ENCODE measurements at places on chromosomes 6 and 20.

DNA sequence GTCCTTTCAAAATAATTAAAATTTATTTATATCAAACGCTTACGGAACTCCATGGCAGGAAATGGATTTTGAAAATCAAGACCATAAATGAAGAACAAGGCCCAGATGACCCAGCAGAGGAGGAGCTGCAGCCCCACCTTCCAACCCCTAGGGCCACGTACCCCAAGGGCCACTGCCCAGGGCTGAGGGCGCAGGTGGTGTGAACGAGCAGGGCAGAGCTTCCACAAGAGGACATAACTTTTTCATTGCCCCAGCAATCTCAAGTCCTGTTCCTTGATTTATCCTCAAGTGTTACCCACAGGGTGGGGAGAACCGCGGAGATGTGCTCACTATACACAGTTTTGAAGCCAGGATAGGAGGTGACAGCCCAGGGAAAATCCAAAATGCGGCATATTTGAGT, 42.8 kb downstream of the PSMG4 start:
- DNase-seq = no peak

- no peak for DNase-seq
These were observed 59.4 kb downstream of the TRIM27 start for GRCh38 chr6:28864326-28864923.

DNA sequence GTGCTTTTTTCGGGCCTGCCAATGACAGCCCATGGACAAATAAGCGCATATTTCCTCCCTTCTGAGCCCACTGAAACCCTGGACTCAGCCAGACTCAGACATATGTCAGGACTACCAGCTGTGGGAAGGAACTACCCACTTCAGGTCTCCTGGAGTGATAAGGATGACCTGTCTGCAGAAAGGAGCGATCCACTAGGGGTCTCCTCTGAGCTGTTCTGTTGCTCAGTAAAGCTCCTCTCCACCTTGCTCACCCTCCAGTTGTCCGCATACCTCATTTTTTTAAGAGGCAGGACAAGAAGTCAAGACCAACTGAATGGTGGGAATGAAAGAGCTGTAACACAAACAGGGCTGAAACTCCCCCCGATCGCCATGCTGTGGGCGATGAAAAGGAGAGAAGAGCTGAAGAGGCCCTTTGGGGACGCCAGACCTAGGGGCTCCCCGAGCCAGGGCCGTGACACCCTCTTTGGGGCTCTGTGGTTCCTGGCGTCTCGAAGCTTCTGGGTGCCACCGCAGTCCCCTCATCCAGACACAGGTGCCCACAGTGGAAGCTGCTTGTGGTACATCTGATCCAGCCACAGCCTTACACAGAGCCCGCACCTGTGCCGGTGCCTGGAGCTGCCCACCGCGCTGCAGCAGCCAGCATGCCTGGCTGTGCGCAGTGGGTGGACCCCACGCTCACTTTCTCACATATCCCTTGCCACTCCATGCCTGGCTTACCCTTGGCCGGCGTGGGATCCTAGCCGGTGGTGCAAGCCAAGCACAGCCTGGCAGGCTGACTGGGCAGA, 68.8 kb downstream of the EYS start:
- no peak for DNase-seq

DNA sequence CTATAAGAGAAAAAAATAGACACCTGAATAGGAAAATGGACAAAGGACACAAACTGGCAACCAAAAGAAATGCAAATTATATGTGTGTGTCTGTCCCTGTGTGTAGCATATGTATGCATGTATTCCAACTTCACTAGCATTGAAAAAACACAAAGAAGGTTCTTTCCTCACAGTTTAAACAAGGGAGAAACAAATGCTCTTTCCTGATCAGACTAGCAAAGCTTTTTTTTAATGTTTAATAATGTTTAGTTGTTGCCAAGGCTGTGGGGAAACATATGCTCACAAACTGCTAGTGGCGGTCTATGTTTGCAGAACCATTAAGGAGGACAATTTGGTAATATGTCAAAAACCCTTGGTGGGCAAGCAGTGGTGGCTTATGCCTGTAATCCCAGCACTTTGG, 22.4 kb downstream of the SMLR1 start:
- no peak for DNase-seq

DNA sequence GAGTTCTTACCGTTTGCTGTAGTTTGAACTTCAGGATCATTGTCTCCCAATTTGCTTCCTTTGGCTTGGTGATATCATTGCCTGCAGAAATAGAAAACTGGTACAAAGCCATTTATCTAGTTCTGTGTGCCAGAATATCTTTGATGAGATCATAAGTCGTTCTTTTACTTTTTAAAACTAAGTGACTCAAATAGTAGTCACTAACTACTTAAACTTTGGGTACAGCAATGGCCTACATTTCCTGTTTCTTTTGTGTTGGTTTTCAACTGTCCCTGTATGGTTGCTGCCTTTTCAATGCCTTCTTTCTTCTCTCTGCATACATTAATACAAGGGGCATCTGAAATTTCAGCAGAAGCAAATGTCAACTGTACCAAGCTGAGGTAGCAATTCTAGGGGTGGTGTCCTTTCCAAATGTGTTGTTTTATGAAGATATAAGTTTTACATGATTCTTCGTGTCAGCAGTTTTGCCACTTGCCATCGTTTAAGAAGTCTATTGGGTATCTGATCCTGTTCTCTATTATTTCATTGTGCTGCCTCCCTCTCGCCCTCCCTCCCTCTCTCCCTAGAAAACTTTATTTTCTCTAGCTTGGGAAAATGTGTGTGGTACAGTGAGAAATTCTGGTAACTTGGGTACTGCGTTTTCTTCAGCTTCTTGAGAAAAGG, 238.5 kb downstream of the FARS2 start:
- no peak for DNase-seq

Measured in COR-L47 (cell line).